ENCODE measurements at places on chromosomes 2 and 18. TPM values are rescaled to one million over a fixed set of nuclear protein-coding genes. Genes with fewer than 3 reads are reported as not detected.

The ZAP70 gene
- polyA plus RNA-seq, result 4.6 TPM

The DES gene
- polyA plus RNA-seq, result not detected

The SCN9A gene
- not detected for polyA plus RNA-seq

The TUBA3E gene
- polyA plus RNA-seq, result not detected

The REG3A gene
- polyA plus RNA-seq, result not detected

The CFC1 gene
- not detected for polyA plus RNA-seq

The MTCL1 gene
- polyA plus RNA-seq, result 0.28 TPM

The AQP12A gene
- not detected for polyA plus RNA-seq

The KHK gene
- polyA plus RNA-seq, result 6.5 TPM

The UGT1A8 gene
- not detected for polyA plus RNA-seq

The FAM161A gene
- 1.4 TPM for polyA plus RNA-seq

The ADAM23 gene
- polyA plus RNA-seq, result not detected

The SNORC gene
- polyA plus RNA-seq, result not detected

The MERTK gene
- polyA plus RNA-seq, result 0.33 TPM

The PTPRM gene
- 0.61 TPM for polyA plus RNA-seq

The IL1A gene
- not detected for polyA plus RNA-seq

The COLEC12 gene
- not detected for polyA plus RNA-seq

The DUSP19 gene
- 0.50 TPM for polyA plus RNA-seq

The DCDC2C gene
- not detected for polyA plus RNA-seq

The INSIG2 gene
- 17.0 TPM for polyA plus RNA-seq

The B3GNT7 gene
- 3.3 TPM for polyA plus RNA-seq

The CD8B gene
- 1.1 TPM for polyA plus RNA-seq

The CRYGC gene
- polyA plus RNA-seq, result not detected

The ALPI gene
- not detected for polyA plus RNA-seq

The GALNT13 gene
- not detected for polyA plus RNA-seq

The SERPINB3 gene
- polyA plus RNA-seq, result not detected

The FKBP1B gene
- 3.9 TPM for polyA plus RNA-seq

The LYPD6B gene
- 7.8 TPM for polyA plus RNA-seq

The R3HDM1 gene
- 18.1 TPM for polyA plus RNA-seq

The FBXO48 gene
- 0.44 TPM for polyA plus RNA-seq

The ANKRD36B gene
- 13.9 TPM for polyA plus RNA-seq

The MSTN gene
- polyA plus RNA-seq, result not detected

The SATB2 gene
- not detected for polyA plus RNA-seq

The MROH2A gene
- polyA plus RNA-seq, result not detected

The SP100 gene
- polyA plus RNA-seq, result 288 TPM

The IGFBP5 gene
- polyA plus RNA-seq, result not detected

The LYPD1 gene
- polyA plus RNA-seq, result not detected

The POTEC gene
- polyA plus RNA-seq, result not detected

The TMEFF2 gene
- not detected for polyA plus RNA-seq

The LYPD6 gene
- polyA plus RNA-seq, result not detected

The SCN7A gene
- not detected for polyA plus RNA-seq
